ENCODE measurements at places on chromosomes 6 and 20.

GRCh38 chr20:2535711-2536559 is 438 bp upstream of the TMC2 start:
- no peak for DNase-seq

GRCh38 chr6:155319902-155320301 is 5.6 kb upstream of the TFB1M start:
- no peak for DNase-seq

DNA sequence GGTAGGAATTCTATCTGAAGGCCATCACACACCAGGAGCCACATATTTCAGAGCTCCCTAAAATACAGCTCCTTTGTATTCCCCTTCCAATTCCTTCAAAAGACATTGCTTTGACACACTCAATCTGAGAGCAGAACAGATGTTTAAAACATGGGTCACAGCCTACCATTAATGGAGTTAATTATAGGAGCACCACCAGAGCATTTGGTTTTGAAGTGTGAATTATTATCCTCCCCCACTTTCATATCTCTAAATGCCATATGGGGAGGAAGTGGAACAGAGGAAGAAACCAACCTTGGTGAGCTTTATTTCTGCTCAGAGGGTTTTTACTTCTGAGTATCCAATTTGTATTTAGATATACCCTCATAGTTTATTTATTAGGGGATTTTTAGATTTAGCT is 50.7 kb upstream of the TNFRSF21 start:
- no peak for DNase-seq

DNA sequence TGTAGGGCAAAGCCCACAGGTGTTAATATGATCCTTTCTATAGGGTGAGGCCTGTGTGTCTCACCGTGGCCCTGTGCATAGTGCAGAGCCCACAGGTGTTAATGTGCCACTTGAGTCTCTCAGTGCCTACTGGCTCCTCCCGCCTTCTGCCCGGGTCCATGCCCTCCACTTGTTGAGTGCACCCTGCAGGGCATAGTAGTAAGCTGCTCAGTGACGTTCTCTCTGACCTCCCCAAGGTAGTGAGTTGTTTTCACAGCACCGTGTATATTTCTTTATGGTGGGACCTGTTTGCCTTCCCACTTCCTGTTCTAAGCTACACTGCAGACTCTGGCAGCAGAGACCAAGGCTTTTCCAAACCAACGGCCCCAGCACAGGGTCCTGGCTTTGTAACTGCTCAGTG is 64.5 kb upstream of the SLC22A1 start:
- no peak for DNase-seq

- no peak for DNase-seq
Measured at GRCh38 chr6:134431421-134431859, 113.5 kb upstream of the SGK1 start.

DNA sequence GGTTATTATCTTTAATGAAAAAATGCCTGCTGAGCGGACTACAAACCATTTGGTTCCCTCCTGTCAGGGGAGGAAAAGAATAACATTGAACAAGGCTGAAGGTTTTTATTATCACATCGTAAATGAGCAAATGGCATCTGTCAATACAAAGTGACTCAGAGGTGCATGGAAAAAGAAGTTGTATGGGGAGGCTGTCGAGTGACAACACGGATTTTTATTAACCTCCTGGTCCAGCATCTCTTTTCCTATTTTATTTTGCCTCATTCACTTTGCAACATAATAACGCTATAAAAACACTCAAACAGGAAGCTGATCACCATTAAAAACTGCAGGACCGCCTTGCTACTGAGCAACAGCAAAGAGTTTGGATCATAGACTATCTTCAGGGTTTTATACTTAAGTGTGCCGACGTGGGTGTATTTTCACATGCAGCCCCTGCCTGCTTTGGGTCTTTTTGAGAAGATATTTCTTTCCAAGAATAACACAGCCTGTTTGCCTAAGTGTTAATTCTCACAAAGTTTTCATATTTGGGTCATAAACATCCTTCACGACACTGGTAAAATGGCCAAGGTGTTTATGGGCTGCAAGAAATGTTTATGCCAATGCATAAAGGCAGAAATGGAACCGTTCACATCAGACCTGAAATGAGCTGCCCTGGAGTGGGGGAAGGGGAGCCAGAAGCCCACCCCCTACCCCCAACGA is 132.1 kb upstream of the SALL4 start:
- no peak for DNase-seq

DNA sequence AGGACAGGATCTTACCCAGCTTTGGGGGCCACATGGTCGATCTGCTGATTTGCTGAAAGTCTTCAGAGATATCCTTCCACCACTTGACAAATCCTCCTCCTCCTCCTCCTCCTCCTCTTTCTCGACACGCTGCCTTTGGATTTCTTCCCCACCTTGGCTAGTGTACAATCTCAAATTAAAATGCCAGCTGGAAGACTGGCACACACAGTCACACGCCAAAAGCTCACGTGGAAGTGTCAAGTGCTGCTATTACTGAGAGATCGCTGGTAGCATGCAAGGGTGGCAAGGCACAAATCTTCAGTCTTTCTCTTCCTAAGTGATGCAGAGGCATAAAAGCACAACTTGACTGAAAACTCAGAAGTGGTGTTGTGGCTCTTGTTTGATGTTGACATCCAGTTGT is 35.3 kb downstream of the GPR6 start:
- DNase-seq = no peak

- DNase-seq = no peak
Measured at GRCh38 chr6:85044361-85044760, 280.0 kb upstream of the TBX18 start.

GRCh38 chr6:33962246-33963027 is 158.6 kb upstream of the MLN start:
- DNase-seq = no peak

- no peak for DNase-seq
Measured at GRCh38 chr6:163760860-163761259, 346.3 kb downstream of the QKI start.

DNA sequence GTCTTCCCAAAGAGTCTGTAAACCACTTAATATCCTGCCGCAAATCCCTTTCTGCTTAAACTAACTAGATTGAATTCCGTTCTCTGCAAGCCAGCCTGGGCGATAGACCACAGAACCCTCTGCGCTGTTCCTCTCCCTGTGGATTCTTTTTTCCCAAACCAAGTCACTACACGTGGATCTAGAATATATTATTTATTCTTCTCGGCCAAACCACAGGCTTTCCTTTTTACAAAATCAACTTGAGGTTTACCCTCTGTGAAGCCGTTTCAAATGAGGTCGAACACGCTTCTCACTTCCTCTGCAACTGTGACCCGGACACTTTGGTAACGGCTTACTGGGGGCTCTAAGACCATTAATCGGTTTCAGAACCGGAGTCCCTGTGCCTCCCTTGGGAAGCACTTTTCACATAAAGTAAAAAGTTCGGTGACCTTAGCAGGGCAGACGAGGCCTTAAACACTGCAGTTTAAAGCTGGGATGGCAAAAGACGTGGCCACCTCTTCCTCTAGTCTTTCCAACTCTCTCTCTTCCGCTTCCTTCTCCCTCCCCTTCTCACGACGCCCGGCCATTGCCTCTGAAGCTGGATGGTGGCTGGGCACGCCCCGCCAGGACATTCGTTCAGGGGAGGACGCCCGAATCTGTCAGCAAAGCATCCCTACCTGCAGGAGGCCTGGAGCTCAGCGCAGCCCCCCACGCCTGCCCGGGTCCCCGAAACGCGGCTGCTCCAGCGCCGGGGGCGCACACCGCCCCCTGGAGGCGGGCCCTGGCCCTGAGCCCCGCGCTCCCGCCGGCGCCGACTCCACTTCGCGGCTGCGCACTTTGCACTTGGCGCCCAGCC is 55.0 kb upstream of the FOXC1 start:
- no peak for DNase-seq

- no peak for DNase-seq
Measured at GRCh38 chr6:87817183-87817582, 115.2 kb upstream of the AKIRIN2 start.

- no peak for DNase-seq
Measured at GRCh38 chr20:8404912-8405635, 273.0 kb downstream of the PLCB1 start.

DNA sequence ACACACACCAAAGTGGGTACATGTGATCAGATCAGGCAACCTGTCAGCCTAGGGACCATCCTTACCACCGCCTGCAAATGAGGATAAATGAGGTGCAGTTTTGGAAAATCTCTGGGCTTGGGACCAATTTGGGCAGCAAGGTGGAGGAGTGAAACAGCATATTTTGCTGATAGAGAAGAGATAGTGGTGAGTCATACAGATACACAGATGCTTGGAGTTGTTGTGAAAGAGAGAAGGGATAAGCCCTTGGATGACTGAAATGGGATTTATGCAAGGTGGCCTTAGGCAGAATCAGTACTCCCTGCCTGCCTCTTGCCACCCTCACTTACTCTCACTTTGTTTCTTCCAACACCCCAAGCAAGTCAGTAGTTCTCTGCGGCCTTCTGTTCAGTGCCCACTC is 34.7 kb downstream of the BMP2 start:
- DNase-seq = no peak

- DNase-seq = no peak
Measured at GRCh38 chr6:139271056-139271455, 20.7 kb downstream of the TXLNB start.

- no peak for DNase-seq
Measured at GRCh38 chr20:6530254-6530653, 237.2 kb upstream of the BMP2 start.

DNA sequence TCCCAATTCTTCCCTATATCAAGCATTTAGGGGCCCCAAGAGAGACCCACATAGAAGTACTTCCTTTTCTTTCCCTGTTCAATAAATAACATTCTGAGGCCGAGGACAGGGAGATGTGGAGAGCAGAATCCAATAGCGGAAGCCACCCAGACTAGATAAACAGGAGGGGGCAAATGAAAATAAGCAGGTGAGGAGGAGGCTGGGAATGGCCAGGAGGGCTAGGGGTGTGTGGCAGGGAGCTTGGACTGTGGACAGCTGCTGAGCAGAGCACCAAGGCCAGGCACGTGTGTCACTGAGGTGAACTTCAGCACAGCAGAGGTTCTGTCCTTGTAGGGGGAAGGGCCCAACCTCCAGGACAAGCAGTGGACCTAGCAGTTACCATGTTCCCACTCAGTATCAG is 339.2 kb downstream of the FOXA2 start:
- DNase-seq = no peak

GRCh38 chr20:20567712-20568111 is 144.7 kb downstream of the RALGAPA2 start:
- no peak for DNase-seq

- no peak for DNase-seq
Measured at GRCh38 chr20:58511861-58512260, 3.3 kb downstream of the APCDD1L start.

DNA sequence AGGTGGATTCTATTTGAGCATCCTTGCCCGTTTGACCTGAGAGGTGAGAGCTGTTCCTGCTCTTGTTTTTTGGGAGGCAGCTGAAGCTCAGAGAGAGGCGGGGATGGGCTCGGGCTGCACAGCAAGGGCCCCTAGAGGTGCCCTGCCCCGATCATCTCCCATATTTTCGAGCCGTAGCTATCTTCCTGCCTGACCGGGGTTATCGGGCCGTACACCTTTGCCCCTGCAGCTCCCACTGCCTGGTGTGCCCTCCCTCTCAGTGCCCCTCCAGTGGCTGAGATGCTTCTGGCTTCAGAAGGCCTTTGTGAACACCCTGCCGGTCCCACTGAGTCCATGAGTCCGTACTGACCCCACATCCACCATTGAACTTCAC is 6.7 kb downstream of the SRC start:
- DNase-seq = no peak

DNA sequence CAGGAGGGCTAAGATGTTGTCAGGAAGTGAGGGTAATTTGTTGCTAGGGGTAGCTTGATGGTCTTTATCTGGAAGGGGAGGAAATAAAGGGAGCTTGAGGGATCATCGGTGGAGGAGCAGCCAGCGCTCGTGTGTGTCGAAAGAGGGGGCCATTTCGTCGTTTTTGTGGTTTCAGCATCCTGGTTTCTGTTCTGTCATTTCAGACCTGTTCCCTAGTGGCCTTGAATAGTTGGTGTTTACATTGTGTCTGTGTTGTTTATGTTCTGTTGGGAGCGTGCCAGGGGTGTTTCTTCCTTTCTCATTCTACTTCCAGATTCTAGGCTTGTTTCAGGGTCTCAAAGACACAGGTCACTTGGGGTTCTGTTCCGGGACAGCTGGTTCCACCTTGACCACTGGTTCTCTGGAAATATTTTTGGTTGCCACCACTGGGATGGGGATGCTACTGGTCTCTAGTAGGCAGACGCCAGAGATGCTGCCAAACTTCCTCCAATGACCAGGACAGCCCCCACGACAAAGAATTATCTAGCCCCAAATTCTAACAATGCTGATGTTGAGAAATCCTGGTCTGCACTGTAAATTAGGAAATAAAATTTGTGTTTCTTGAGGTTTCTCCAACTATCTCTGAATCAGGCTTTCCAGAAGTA is 113.9 kb upstream of the NAA20 start:
- DNase-seq = no peak

- DNase-seq = no peak
Measured at GRCh38 chr6:24981386-24981760, 45.6 kb upstream of the RIPOR2 start.

DNA sequence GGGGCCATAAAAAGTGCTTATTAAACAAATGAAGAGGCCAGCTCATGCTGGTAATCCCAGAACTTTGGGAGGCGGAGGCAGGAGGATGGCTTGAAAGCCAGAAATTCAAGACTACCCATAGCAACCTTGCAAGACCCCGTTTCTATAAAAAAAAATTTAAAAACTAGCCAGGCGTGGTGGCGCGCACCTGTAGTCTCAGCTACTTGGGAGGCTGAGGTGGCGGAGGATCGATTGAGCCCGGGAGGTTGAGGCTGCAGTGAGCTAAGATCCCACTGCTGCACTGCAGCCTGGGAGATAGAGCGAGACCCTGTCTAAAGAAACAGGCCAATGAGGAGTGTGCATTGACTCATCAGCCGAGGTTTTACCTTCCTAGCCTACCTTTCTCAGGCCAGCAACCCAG is 15.2 kb downstream of the NPEPL1 start:
- DNase-seq = no peak

DNA sequence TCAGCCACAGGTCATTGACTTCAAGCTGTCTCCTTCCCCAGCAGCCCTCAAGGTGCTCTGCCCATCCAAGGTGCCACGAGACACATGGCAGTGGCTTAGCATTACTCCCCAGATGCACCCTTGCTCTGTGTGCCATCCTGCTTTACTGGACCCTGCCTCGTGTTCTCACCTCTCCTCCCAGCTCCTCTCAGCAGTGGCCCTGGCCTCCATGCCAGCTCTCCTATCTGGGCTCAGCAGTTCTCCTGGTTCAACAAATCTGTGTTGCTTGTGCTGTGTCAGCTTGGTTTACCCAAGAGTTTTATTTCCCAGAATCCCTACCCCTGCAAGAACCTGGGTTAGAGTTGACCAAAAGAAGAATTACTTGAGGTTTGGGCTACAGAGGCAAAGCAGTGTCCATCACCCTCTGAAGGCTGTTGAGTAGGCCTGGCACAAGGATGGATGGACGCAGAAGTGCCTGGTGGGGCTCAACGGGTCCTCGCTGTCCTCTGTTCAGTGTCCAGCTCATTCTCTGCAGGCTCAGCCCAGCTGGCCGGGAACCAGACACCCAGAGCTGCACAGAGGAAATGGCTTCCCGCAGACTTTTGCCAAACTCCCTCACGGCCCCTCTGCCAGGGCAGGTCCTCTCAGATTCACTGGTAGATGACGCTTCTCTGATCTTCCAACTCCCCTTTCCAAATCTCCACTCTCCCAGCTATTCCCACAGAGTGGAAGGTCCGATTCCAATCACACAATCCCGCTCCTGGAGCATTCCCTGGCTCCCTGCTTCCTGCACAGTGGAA is 82.6 kb downstream of the FOXA2 start:
- no peak for DNase-seq
